Upper lobe of right lung (tissue), 1 donor: ENCODE measurements at places on chromosomes 5 and 9. TPM values are rescaled to one million over a fixed set of nuclear protein-coding genes. Genes with fewer than 3 reads are reported as not detected.

IL4 gene
- total RNA-seq, result not detected

C9orf57 gene
- total RNA-seq, result not detected

CDH6 gene
- total RNA-seq, result 9.4 TPM

CA9 gene
- total RNA-seq, result 0.55 TPM

ENC1 gene
- 15.0 TPM for total RNA-seq

ORM2 gene
- total RNA-seq, result 3.9 TPM

GKAP1 gene
- 5.4 TPM for total RNA-seq

BTNL8 gene
- total RNA-seq, result 4.5 TPM

SPATA31A3 gene
- total RNA-seq, result not detected

NR5A1 gene
- total RNA-seq, result not detected

PCDHGB7 gene
- total RNA-seq, result 15.4 TPM

PDE6A gene
- total RNA-seq, result 0.09 TPM

OR13C9 gene
- not detected for total RNA-seq

TERT gene
- not detected for total RNA-seq

TMEM174 gene
- not detected for total RNA-seq

IGIP gene
- 17.3 TPM for total RNA-seq
